ENCODE measurements at places on chromosomes 12 and 14. TPM values are rescaled to one million over a fixed set of nuclear protein-coding genes. Genes with fewer than 3 reads are reported as not detected.
A peak's percentile ranks its signal among the peaks of the same experiment; 100 is the strongest.

KRT82 gene
- total RNA-seq, result not detected

GRCh38 chr14:69333791-69334337 is 64.2 kb downstream of the ERH start:
- no peak for DNase-seq

DNA sequence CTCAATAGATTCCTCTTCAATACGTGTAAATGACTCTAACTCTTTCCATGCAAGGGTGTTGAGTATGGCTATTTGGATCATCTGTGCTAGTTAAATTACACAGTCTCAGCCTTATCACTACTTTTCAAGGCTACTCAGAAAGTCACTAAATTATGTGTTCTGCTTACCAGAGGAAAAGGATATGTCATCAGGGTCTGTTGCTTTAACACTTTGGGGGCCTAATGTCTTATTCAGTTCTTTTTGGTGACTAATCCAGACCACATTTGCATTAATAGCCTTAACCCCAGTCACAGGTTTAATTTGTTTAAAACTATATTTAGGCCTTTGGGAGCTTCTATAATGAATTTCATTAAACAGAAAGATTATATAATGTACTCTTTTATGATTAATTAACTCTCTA is 649.3 kb downstream of the RPS29 start:
- no peak for DNase-seq

GRCh38 chr14:85764822-85765221 is 234.9 kb downstream of the FLRT2 start:
- peak; percentile 79 for DNase-seq

- DNase-seq, result peak; percentile 53
These were observed 335.6 kb downstream of the TMEM121 start for GRCh38 chr14:105861985-105862465.

DNA sequence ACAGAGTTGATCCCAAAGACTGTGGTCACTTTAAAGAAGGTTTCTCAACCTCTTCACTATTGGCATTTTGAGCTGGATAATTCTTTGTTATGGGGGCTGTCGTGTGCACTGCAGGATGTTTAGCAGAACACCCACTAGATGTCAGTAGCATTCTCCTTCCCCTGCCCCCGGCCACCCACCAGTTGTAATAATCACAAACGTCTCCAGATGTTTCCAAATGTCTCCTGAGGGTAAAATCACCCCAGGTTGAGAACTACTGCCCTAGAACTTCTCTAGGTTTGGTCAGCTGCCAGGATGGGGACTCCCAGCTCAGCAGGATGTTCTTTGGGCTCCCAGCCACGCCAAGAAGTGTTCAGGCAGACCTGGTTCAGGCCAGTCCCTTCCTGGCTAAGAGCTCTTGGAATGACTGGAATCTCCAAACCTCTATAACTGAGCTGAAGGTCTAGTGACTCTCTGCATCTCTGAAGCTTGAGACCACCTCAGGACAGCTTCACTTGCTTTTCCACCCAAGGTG is 12.5 kb upstream of the AJUBA start:
- no peak for DNase-seq

DNA sequence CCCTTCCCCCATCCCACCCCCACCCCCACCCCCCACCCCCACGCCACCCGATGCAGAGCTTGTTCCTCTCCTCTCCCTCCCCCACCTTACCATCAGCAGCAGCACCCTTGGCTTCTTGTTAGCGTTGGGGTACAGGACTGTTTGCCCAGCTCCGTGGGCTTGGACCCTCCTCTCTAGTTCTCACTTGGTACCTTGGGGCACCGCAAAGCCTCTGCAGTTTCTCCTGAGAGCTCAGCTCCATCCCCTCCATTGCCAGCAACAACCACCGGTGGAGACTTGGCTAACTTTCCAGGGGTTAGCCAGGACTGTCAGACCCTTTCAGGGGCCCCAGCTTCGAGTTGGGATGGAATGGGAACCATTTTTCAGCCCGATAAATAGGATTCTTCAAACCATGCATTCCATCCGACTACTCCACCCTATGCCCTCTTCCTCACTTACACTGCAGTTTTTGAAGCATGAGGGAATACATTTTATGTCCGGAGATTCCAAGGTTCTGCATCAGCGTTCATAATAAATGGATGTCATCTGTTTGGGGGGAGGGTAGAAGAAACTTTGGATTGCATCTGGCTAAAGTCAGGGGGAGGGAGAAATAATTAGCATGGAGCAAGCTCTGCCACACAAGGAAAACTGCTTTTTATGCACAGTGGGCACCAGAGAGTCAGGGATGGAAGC is 1.1 kb downstream of the SCN8A start:
- DNase-seq, result no peak

Measured in posterior vena cava (tissue), 2 donors.